ENCODE measurements at places on chromosomes 2 and 18.

DNA sequence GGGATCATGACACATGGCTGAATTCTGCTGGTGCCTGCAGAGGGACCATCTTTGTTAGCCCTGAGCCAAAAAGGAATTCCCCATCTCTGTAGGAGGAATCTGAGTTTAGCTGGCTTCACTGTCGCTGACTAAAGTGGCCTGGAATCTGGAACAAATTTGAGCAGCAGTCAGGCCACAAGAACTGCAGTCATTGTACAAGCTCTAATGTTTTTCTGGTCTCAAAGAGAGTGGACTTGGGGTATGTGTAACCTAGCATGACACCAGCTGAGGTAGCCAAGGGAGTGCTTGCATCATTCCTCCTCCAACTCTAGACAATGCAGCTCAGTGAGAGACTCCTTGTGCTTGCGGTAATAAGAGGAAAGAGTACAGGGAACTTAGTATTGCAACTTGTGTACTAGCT is 539.1 kb upstream of the LRRTM4 start:
- no peak for DNase-seq

DNA sequence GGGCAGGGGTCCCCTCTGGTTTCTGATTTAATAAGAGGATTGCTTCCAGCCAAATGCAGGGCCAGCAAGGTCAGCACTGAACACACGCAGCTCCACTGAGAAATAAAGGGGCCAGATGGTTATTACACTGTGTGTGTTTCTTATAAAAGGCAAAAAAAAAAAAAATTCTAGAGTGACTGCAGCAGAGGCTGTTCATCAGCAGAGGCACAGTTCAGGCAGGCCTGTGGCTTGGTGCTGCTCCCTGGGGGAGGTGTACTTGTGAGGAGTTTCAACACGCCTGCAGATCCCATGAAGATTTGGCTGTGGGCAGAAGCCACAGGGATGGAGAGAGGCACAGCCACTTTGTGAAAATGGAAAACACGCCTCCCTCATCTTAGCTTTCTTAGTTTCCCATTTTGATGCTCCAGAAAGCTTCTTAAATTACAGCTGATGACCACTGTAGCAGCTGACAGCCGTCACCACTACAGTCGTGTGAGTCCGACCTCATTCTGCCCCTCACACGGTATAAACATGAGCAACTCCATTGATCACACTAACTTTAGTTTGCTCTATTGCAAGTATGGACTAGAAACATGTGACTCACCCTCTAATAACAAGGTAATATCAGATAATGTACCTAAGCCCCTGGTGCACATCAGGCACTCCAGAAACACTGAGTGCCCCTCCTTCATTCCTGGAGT is 726.5 kb upstream of the RAB6C start:
- no peak for DNase-seq

- DNase-seq: no peak
Measured at GRCh38 chr2:128016620-128017019, 11.2 kb downstream of the SAP130 start.

- DNase-seq: no peak
Measured at GRCh38 chr2:144523596-144524117, 3.7 kb upstream of the ZEB2 start.

- no peak for DNase-seq
Measured at GRCh38 chr18:13382366-13382953, 163.9 kb downstream of the LDLRAD4 start.

Data from activated CD4-positive, CD25-positive, alpha-beta regulatory T cell treated with anti-CD3 and anti-CD28 coated beads, Interleukin-2, amount 50 U/mL, for 16 hours (primary cell).